ENCODE measurements at places on chromosomes 3 and 15.

GRCh38 chr3:17122758-17123157, 238.0 kb downstream of the PLCL2 start:
- no peak for DNase-seq

DNA sequence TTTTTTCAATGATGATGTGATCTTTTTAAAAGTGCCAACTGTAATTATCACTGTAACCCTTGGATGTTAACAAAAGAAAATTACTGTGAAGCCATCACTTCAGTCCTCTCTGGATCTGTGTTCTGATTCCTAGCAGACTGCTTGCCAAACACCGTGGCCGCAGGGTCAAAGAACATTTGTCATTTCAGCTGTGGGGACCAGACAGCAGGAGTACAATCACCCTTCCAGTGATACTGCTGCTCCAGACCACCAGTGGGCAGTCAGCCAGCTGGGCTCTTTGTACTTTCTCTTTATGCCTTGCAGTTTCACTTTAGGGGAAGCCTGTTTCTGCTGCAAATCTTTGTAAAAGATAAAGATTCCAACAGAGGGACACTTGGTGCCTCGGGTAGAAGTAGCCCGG, 770.0 kb downstream of the GRM7 start:
- no peak for DNase-seq

GRCh38 chr3:193929921-193930646, 205.9 kb upstream of the HES1 start:
- DNase-seq: no peak

GRCh38 chr3:181558870-181559269, 152.9 kb upstream of the SOX2 start:
- no peak for DNase-seq

GRCh38 chr3:171345107-171345843, 114.9 kb downstream of the TNIK start:
- no peak for DNase-seq

- no peak for DNase-seq
Measured at GRCh38 chr3:152893647-152894046, 58.7 kb downstream of the P2RY1 start.

DNA sequence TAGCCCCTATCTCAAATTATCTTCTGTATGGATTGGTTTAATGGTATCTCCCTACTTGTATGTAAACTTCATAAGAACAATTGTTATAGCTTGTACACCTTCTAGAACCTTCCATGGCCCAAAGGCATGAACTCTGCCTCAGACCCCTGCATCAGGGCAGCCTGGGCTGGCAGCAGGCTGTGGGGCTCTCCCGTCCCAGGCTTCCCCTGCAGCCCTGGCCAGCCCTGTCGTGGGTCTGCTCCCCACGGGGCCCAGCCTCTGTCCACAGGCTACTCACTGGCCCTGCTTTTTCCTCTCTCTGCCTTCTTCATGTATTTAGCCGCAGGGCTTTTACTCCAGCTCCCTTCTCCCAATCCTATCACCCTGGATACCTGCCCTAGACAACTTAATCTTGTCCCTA, 4.4 kb downstream of the SCN5A start:
- DNase-seq: no peak

DNA sequence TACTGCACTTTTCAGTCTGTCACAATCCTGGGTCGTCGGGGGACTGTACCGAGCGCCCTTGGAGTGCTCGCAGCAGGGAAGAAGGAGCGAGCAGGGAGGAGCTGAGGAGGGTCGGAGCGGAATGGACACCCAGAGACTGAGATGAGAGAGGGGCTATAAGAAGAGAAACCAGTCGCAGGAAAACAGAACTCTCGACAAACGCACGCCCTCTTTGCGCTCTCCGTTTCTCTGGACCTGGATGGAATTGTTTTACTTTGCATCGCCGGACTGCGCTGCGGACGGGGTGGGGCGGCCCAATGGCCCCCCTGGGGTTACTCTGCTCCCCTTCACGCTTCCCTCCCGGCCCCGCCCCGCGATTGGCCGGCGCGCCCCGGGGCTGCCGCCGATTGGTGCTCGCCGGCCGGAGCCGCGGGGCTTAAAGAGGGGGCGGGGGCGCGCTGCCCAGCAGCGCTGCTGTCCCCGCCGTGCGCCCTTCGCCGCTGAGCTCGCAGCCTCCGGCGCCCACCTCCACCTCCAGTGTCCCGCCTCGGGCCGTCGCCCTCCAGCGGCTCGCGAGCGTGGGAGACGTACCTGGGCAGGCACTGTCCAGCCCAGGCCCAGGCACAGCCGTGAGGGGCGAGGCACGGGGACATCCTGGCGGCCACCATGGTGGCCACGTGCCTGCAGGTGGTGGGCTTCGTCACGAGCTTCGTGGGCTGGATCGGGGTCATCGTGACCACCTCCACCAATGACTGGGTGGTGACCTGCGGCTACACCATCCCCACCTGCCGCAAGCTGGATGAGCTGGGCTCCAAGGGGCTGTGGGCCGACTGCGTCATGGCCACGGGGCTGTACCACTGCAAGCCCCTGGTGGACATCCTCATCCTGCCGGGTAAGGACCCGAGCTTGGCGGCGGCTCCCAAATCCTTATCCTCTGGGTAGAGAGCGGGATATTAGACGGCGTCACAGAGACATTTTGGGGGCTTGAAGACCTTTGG, at the start of gene CLDN11:
TSS of gene CLDN11 (plus strand) at position 447 of the 977 bp plus-strand sequence. CDS start at position 646, 199 bp downstream.
- no peak for DNase-seq

DNA sequence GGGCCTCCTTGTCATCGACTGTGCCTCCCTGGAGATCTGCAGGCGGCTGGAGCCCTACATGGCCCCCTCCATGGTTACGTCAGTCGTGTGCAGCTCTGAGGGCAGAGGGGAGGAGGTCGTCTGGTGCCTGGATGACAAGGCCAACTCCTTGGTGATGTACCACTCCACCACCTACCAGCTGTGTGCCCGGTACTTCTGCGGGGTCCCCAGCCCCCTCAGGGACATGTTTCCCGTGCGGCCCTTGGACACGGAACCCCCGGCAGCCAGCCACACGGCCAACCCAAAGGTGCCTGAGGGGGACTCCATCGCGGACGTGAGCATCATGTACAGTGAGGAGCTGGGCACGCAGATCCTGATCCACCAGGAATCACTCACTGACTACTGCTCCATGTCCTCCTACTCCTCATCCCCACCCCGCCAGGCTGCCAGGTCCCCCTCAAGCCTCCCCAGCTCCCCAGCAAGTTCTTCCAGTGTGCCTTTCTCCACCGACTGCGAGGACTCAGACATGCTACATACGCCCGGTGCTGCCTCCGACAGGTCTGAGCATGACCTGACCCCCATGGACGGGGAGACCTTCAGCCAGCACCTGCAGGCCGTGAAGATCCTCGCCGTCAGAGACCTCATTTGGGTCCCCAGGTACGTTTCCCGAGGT, 146.5 kb downstream of the LRRK1 start:
- DNase-seq: no peak

DNA sequence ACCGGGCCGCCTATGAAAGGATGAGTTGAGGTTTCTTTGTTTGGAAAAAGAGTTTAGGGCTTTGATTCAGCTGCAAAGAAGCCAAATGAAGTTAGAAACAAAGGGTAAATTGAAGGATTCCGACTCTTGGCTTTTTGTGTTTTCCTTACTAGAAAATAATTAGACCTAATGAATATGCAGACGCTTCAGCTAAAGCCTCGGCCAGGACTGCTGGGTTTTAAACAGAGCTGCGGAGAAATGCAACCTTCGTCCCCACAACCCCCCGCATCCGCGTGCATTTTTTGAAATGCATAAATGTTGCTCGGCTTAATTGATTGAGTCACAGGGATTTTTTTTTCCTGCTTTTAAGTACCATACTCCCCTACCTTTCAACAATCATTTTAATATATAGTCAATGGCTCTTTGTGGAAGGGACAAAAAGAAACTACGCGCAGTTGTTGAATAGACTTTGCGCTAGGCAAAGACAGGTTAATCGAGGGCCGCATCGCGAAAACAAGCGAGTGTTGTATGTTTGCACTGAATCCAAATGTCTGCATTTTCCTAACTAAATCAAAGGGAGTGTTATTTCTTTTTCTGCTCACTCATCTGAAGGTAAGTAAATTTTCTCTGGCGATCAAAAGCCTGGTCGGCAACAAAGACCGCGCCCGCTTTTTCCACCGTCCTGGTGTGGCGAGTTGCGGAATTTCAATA, 1.3 kb upstream of the ZIC4 start:
- no peak for DNase-seq

- DNase-seq: peak; percentile 91
Measured at GRCh38 chr3:127734754-127735473, 62.2 kb downstream of the ABTB1 start.

DNA sequence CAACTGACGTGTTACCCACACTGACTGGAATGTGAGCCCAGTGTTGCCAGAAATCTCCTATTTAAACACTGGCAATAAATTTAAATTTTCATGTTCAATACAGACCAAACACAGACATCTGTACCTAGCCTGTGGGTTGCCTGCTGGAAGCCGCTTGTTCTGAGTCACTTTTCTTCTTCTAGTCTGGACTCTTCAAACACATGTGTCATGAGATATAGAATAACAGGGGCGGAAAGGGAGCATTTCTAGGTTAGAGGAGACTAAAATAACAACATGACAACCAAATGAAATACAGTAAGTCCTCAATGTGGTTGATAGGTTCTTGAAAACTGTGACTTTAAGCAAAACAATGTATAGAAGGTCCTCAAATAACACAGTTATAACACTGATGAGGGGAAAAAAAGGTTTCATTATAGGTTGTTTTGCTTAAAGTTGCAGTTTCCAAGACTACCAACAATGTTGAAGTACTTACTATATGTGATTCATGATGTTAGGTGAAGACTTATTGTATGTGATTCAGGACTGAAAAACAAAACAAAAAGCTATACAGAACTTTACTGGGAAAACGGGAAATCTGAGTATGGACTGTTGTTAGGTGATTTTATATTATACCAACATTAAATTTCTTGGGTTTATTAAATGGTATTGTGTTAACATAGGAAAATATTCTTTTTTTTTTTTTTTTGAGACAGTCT, 63.1 kb downstream of the PRKAR2A start:
- DNase-seq: no peak

All from HS-27A (cell line).